ENCODE measurements at places on chromosomes 1 and 21.

GRCh38 chr1:54312796-54313316, 93.3 kb downstream of the SSBP3 start:
- DNase-seq: no peak

- DNase-seq: no peak
Observed at GRCh38 chr1:230490436-230490835, 64.3 kb upstream of the PGBD5 start.

DNA sequence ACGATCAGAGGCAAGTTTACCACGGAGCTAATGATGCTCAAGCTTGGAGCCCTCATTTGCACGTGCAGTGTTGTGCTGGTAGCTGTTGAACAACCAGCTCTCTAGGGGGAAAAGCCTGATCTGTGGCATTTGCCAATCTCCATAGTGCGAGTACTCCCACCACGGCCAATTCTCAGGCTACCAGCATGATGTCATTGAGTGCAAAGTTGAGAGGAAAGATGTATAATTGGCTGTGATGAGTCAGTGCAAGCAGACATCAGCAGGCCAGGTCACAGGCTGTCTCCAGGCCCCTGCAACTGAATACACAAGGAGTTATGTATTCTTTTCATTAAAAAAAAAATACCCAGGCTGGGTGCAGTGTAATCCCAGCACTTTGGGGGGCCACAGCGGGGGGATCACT, 233.1 kb upstream of the VAMP3 start:
- DNase-seq: no peak

GRCh38 chr1:226722901-226723656, 16.0 kb downstream of the ITPKB start:
- no peak for DNase-seq

GRCh38 chr1:50135716-50136115, 27.0 kb downstream of the ELAVL4 start:
- no peak for DNase-seq

DNA sequence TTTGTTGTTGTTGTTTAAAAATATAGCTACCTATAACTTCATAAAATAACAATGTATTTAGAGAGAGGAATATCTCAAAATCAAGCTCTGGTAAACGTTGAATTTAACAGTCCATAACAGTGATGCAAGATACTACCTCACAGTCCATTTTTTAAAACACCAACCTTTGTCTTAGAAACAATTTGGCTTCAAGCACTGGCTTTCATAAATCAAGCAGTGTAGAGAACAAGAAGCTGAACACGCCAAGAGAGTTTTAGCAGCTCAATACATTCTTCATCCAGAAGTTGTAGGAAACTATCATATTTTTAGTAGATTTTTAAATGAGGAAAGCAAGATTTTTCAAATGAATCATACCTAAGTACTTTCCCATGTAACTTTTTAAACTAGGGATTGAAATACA, 334.3 kb upstream of the ADAMTS5 start:
- no peak for DNase-seq

DNA sequence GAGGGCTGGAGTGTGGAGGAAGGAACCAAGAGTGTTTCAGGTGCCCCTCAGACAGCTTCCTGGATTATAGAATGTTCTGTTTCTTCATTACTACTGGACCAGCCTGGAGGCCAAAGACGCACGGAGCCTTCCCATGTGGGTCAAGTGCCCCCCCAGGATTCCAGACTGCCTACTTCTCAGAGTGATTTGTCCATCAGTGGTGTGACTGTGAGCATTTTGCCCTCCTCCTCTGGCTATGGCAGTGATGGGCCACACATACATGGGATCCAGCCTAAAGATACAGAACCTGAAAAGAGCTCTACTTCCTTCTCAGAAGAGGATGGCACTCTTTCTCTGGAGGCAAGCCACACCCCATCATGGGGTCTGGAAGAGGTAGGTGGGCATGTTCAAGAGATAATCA, 64.9 kb downstream of the MACF1 start:
- no peak for DNase-seq

GRCh38 chr1:60621368-60621851, 461.0 kb upstream of the NFIA start:
- DNase-seq: no peak

GRCh38 chr1:177964336-177964735, 5.5 kb downstream of the SEC16B start:
- no peak for DNase-seq

DNA sequence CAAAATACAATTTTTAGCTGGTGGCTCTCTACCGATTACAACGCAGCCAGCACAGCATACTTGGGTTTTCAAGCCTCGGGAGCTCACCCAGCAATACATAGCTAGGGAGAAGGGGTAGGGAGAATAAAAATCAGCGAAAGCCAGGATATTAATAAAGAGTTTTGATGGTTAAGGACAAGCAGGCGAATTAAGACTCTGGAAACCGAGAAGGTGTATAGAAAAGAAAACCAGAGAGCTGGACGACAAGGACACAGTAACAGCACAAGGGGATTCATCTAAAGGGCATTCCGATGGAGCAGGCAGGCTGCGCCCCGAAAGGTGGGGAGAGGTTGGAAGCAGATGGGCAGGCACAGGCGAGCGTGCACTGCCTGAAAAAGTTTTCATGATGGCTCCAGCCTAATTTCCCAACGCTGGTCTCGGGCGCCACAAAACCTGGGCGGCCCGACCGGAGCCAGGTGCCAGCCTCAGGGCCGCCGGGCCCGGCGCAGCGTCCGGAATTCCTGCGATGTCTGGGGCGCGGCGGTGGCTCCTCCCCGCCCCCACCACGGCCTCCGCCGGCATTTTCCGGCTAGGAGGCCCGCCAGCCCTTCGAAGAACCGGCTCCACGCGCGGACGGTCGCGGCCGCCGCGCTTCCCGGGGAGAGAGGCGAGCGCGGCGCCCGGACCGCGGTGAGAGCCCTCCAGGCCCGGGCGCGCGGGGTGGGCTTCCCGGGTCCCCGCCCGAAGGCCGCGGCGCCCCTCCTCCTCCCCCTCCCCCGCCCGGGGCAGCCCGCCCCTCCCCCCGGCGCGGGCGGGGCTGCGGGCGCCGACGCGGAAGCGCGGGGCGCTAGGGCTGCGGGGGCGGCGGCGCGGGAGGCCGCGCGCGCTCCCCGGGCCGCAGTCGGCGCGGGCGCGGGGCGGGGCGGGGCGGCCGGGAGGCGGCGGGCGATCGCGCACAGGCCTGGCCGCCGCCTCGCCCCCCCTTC, 774 bp upstream of the DYRK1A start:
- peak; percentile 31 for DNase-seq

- no peak for DNase-seq
Observed at GRCh38 chr1:5494518-5494917, 497.7 kb downstream of the NPHP4 start.

- no peak for DNase-seq
Observed at GRCh38 chr21:35216996-35217395, 167.9 kb upstream of the RUNX1 start.

Measured in stimulated activated CD8-positive, alpha-beta memory T cell treated with anti-CD3 and anti-CD28 coated beads, Interleukin-4, amount 100 ng/mL, for 4 hours (primary cell).